Non-pigmented ciliary epithelial cell (primary cell): ENCODE measurements at places on chromosomes 2 and 18.

DNA sequence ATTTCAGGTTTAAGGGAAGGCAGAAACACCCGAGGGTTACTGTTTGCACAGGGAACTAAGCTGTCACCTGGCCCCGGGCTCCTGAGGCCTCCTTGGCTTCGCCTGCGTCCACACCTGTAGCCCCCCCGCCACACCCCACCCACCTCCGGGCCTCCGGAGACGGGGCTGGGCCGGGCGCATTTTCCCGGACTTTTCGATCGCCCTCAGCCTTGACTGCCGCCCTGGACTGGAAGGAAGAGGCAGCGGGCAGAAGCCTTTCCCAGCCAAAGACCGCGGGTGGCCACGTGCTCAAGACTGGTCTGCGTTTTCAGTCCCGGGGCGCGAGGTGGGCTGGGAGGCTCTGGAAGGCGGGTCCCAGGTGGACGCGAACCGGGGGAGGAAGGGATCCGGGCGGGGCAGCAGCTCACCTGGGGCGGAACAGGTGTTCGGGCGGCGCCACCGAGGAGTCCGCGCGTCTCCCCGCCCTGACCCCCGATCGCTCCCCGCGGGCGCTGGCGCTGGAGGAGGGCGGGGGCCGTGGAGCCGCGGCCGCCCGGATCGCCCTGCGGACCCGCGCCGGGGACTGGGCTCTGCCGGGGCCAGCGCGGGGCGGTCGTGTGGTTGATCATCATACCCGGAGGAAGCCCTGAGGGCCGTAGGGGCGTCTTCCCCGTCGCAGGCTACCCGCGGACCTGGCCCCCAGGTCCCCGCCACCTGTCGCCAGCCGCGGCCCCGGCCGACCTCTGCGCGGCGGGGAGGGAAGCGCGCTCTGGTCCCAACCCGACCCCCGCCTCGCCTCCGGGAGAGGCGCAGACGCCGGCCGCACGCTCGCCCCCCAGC, 3.2 kb downstream of the ID2 start:
- no peak for DNase-seq

GRCh38 chr2:151525821-151526373, 116.2 kb downstream of the RIF1 start:
- DNase-seq = no peak

GRCh38 chr2:74089816-74090745, 57.6 kb downstream of the BOLA3 start:
- no peak for DNase-seq

GRCh38 chr18:11996190-11996754, 15.0 kb downstream of the IMPA2 start:
- DNase-seq = no peak

GRCh38 chr18:63511285-63511684, 30.9 kb upstream of the SERPINB12 start:
- peak; percentile 15 for DNase-seq

DNA sequence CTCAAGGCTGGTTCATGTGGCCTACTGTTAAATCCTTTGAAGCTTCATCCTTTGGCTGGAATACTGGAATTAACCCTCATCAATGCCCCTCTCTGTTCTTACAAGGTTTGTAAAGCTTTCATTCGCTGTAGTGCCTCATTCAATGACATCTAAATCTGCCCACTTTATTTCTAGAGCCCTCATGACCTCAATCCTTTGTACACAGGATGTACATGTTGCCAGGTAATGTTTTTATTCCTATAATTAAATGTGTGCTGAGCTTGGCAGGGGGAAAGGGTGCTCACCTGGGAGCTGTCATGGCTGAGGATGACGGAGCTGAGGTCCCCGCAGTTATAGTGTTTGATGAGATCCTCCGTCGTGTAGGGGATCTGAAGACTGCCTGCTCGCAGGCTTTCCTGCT, 39.3 kb downstream of the TRABD2A start:
- no peak for DNase-seq

GRCh38 chr2:200929334-200930249, 33.9 kb downstream of the ORC2 start:
- DNase-seq = no peak

DNA sequence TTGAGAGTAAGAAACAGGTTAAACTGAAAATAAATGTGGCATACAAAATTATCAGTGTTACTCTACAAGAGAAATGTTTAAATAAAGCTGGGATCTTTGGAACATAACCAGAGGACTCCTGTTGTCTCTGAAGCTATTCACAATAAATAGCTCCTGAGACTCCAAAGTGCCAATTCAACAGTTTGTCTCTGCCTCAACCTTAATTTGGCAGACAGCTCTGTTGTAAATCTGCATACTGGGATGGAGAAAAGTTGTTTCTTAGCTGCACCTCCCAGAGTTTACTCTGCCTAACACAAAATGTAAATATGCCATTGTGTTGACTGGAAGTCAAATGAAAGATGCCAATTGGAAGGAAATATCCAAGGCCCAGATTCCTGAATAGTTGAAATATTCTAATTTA, 238.5 kb upstream of the EPHA4 start:
- DNase-seq = no peak

DNA sequence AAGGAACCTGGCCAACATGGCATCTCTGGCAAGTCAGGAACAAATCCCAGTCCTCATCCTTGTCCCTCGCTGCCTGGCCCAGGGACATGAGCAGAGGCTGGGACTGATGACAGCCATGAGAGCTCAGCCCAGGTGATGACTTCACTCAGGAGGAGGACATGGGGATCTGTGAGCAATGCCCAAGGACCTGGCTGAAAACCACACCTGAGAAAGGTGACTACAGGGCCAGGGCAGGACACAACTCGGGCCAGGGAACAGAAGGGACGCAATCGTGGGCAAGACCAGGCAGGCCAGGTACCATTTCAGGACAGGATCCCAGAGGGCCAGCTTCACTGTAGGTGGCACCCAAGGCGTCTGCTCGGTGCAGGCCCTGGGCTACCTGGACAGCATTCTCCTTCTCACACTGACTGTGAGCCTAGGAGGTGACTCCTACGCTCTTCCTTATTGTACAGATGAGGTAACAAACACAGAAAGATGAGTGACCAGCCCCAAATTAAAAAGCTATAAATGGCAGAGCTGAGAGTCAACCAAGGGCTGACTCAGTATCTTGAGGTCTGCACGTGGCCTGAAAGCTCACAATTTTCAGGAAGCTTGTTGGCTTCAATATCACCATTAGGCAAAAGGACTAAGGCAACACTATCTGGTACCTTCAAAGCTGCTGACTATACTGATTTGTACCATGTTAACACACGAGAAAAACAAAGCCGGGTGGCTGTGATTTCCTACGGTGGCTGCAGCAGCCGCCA, 141.1 kb downstream of the EIPR1 start:
- no peak for DNase-seq

DNA sequence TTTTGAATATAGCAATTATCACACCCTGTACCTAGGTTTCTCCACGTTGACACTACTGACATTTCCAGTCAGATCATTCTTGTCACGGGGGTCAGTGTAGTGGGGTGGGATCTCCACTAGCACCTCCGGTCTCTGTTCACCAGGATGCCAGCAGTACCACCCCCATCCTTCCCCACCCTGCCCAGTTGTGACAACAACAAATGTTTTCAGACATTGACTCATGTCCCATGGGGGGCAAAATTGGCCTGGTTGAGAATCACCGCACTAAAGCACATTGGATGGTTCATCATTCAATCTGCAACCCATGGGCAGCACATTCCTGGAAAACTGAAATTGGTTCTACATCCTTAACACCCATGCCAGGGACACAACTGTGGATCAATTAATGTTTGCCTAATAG, 32.3 kb downstream of the FEZ2 start:
- DNase-seq = no peak

DNA sequence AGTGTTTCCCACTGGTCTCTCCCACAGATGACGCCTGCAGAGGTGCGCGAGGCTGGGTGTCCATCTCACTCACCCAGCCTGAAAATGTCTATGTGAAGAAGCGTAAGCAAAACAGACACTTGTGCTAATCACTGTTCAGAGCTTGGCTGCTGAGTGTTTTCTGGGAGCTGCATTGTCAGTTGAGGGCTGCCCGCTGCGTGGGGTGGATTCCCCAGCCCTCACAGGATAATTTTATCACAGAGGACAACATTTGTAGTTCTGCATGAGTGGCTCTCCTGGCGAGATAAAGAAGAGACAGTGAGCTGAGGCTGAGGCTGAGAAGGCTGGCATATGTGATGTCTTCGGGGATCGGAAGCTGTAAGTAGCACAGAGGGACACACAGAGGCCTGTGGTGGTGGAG, 16.2 kb upstream of the CAPN13 start:
- DNase-seq = no peak

GRCh38 chr18:34718610-34719009, 8.5 kb downstream of the DTNA start:
- DNase-seq = no peak

- DNase-seq = no peak
Measured at GRCh38 chr18:48698707-48699106, 159.9 kb downstream of the CTIF start.

- no peak for DNase-seq
Measured at GRCh38 chr2:177541258-177541991, 148.9 kb downstream of the AGPS start.

DNA sequence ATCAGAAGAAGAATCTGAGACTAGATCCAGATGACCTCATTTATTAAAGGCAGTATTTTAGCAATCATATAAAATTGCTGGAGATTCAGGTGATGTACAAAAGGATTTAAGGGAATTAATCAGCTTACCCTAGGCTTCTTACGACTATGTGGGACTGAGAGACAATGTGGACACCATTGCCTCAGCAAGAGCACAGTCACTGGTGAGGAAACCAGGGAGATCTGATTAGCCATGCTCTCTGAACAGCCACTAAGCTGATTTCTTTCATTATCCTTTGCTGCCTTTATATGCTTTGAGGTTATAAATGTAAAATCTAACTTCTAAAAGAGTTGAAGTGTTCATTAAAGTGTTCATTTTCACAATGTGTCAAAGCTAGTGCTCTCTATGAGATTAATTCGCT, 22.7 kb upstream of the GULP1 start:
- no peak for DNase-seq

- DNase-seq = no peak
Measured at GRCh38 chr2:195500879-195501278, 156.1 kb upstream of the SLC39A10 start.

DNA sequence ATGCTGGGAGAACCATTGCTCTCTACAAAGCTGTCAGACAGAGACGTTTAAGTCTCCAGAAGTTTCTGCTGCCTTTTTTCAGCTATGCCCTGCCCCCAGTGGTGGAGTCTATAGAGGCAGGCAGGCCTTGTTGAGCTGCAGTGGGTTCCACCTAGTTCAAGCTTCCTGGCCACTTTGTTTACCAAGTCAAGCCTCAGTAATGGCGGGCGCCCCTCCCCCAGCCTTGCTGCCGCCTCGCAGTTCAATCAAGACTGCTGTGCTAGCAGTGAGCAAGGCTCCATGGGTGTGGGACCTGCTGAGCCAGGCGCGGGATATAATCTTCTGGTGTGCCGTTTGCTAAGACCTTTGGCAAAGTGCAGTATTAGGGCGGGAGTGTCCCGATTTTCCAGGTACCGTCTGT, 52.7 kb upstream of the SCYGR2 start:
- no peak for DNase-seq

GRCh38 chr2:101387151-101387834, at the start of gene CREG2:
TSS of gene CREG2 (minus strand) at chr2:101387503. CDS start at chr2:101387457, 46 bp downstream.
- no peak for DNase-seq

DNA sequence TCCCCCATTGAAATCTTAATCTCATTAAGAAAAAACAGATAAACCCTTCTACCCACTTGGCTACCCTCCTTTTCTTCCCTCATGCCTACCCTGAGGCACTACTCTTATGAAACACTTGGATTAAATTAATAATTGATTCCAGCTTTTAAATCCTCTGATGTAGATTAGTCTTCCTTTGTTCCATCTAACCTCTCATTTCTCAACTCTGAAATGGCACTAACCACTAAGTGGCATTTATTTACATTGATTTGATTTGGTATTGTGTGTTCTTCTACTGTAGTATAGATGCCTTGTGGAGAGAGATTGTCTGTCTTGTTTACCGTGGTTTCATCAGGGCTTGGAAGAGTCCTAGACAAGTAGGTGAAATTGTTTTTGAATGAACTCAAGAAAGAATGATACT, 26.7 kb downstream of the ITGA4 start:
- DNase-seq = no peak

DNA sequence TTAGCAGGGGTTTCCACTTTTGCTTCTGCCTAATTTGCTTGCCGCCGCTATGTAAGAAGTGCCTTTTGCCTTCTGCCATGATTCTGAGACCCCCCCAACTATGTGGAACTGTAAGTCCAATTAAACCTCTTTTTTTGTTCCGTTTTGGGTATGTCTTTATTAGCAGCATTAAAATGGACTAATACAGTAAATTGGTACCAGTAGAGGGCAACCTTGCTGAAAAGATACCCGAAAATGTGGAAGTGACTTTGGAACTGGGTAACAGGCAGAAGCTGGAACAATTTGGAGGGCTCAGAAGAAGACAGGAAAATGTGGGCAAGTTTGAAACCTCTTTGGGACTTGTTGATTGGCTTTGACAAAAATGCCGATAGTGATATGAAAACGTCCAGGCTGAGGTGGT, 216.1 kb upstream of the FSIP2 start:
- DNase-seq = no peak

GRCh38 chr18:75679331-75679730, 251.8 kb upstream of the SMIM21 start:
- DNase-seq = no peak

GRCh38 chr2:182207049-182207746, 219.6 kb downstream of the PDE1A start:
- no peak for DNase-seq

DNA sequence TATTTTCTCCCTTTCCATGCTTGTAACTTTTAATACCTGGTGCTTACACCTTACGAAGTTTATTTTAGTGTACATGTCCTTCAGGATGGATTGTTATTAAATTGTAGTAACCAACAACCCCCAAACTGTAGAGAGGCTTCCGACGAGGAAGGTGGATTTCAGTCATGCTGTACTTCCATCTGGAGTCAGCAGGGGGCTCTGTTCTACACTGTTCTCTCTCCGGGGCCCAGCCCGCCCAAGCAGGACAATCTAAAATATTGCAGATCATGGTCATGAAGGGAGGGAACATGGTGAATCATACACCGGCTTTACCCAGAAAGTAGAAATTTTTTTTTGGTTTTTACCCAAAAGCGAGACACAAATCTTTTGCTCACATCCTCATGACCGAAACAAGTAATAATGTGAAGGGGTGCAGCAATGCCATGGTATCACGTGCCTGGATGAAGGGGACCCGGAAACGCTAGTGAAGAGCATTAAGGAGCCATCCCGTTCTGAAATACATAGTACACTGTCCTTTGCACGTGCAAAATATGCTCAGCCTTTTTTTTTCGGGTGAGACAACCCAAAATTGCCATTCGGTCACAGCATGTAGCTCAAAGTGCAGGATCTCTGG, 884.8 kb downstream of the EPHA4 start:
- peak; percentile 26 for DNase-seq
